ENCODE measurements at places on chromosomes 12 and 14. TPM values are rescaled to one million over a fixed set of nuclear protein-coding genes. Genes with fewer than 3 reads are reported as not detected.

Gene SLC6A12
- not detected for total RNA-seq

GRCh38 chr14:101462726-101463565 is 98.3 kb upstream of the DIO3 start:
- DNase-seq: no peak

Gene KRT79
- total RNA-seq: not detected

Gene ANKRD33
- not detected for total RNA-seq

Gene CMKLR1
- total RNA-seq: not detected

Gene LALBA
- not detected for total RNA-seq

DNA sequence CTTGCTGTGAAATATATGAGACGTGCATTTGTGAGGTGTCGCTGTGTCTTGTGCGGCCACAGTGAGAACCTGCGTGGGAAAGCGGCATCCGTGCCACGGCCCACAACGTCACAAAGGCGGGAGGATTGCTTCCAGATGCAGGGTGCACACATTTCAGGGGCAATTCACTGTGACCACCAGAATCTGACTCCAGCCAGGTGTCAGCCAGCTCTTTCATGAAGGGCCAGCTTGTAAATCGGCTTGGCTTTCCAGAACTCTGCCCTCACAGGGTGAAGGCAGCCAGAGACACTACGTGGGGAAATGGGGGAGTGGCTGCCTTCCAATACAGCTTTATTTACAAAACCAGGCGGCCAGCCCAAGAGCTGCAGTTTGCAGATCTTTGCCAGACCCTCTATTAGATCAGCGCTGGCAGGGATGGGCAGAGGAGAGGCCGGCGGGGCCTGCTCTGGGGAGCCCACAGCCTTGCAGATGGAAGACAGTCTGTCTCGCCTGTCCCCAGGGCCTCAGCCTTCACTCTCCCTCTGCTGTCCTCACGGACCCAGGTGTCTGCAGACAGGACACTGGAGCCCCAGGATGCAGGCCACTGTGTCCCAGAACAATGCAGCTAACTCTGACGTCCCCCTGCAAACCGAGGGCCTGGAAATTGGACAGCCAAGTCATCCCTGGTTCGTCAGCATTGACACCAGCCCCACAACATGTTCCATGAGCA is 53.5 kb downstream of the ADGRD1 start:
- DNase-seq: no peak

GRCh38 chr12:65930114-65930828 is 106.0 kb downstream of the HMGA2 start:
- no peak for DNase-seq

GRCh38 chr12:112096667-112097066 is 11.9 kb downstream of the NAA25 start:
- peak; percentile 76 for DNase-seq

GRCh38 chr12:13142747-13143146 is 39.3 kb upstream of the GSG1 start:
- DNase-seq: no peak

GRCh38 chr12:18895946-18896345 is 158.0 kb downstream of the CAPZA3 start:
- DNase-seq: no peak

DNA sequence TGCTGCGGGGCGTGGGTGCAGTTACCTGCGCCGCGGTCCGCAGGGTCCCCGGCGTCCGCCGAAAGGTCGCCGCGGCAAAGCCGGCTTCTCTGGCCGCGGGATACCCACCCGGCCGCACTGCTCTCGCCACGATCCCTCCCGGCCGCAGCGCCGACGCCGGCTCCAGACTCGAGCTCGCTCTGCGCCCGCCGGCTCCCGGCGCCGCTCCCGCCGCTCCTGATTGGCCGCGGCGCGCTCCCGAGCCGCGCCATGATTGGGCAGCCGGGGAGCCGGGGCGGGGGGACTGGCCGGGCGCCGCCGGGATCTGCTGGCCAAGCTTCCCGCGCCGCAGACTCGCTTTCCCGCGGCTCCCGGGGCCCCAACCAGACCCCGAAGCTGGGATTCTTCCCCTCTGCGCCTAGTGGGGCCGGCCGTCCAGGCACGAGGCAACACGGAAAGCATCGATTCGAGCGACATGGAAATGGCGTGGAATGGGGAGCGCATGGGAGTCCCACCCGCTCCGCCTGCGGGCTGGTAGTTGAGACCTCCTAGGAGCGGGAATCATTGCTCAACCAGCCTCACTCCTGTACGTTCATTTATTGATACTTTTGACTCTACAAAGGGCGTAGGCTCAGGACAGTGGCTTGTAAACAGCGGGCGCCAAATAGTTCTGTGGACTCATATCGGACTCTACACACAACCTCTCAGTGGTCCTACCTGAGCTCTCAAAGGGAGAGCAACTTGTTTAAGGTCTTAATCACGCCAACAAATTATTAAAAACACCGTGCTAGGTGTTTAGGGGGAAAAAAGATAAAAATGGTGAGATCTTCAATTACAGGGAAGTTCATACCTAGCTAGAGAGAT is 36.4 kb upstream of the STON2 start:
- DNase-seq: no peak

Gene MYH6
- total RNA-seq: not detected

DNA sequence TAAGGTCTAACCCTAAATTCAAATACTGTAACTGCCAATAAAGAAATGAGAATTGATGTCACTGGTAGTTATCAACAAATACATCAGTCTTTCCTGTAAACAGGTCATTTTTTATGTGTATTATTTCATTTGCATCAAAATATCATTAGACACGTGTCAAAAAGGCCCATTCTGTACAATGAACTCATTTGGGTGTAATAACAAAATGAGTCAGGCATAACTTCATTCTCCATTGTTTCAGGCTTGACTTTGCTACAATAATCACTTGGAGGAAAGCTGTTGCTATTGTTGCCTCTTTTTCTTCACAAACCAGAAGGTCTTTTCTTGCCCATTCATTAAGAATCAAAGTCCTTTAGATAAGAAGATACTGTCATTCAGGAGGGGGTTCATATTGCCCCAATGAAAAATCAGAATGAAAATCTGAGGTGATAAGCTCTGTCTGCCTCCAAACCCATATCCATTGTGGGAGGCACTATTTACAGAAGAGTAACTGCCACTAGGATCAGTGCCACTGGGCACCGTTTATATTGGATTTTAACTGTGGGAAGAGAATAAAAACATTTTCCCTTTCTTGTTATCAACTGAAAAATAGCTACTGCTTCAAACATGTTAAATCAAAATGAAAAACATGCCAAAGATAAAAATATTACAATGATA is 10.1 kb downstream of the ENTPD5 start:
- DNase-seq: no peak

DNA sequence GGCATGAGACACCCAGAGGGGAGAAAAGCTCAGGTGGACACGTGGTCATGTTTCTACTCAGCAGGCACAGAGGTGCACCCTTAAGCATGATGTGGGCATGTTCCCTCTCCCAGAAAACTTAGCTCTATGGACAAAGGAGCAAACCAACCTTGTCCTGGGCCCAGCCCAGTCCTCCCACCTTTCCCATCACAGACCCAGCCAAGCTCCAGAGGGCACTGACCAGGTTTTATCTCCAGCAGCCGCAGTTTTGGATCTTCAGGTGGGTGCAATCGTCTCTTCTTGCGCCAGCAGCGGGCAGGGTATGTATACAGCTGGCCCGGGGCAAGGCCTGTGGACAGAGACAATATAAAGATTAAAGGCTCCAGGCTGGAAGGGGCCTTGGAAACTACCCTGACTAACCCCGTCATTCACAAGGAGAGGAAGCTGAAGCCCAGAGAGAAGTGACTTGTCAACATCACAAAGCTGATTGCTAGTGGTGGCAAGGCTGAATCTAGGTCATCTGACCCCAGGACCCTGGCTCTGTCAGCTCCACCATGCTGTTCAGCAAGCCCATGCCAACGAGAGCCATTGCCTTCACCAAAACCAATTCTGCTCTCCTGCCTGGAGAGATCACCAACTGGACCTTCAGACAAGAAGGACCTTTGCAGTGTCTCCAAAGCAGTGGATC is 140.7 kb downstream of the DPF3 start:
- DNase-seq: no peak

GRCh38 chr14:59313144-59313651 is 124.7 kb downstream of the DAAM1 start:
- no peak for DNase-seq

DNA sequence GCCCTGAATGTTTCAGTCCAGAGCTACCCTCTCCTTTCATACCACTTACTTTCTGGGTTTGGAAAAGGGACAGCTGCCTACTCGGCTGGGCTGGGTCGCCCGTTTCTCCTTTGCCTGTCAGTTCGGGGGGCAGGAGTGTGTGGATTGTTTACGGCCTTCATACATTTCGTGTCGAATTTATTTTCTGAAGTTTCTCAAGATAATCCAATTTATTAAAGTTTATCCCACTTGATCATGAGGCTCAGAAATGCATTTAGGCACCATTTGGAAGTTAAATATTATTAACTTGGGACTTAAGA is 608 bp downstream of the ZNF410 start:
- no peak for DNase-seq

- peak; percentile 36 for DNase-seq
These were observed 24.0 kb downstream of the TTC9 start for GRCh38 chr14:70665448-70666360.

Gene ARID4A
- total RNA-seq: 13.2 TPM

- no peak for DNase-seq
These were observed 33.7 kb upstream of the PYGL start for GRCh38 chr14:50977863-50978528.

DNA sequence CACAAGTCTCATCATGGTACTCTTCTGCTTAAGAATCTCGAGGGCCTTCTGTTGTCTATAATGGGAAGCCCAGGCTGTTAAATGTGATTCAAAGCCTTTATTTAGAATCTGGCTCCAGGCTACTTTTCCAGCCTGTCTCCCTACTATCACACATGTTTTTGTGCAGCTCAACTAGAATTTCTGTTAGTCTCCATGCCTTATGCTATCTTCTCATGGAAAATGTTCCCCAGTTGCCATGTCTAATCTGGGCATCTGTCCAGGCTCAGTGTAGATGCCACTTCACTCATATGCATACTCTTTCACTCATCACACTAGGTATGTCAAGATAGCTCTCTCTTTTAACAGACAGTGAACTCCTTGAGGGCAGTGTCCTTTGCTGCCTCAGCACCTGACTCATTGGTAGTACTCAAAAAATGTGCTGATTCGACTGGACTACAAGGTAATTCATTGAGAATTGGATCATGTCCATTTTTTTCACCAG is 145.3 kb downstream of the TTLL5 start:
- DNase-seq: no peak

All from HFFc6 (cell line).